Left renal cortex interstitium (tissue), 4 donors: ENCODE measurements at places on chromosomes 2 and 18. TPM values are rescaled to one million over a fixed set of nuclear protein-coding genes. Genes with fewer than 3 reads are reported as not detected.
A peak's percentile ranks its signal among the peaks of the same experiment; 100 is the strongest.

DNA sequence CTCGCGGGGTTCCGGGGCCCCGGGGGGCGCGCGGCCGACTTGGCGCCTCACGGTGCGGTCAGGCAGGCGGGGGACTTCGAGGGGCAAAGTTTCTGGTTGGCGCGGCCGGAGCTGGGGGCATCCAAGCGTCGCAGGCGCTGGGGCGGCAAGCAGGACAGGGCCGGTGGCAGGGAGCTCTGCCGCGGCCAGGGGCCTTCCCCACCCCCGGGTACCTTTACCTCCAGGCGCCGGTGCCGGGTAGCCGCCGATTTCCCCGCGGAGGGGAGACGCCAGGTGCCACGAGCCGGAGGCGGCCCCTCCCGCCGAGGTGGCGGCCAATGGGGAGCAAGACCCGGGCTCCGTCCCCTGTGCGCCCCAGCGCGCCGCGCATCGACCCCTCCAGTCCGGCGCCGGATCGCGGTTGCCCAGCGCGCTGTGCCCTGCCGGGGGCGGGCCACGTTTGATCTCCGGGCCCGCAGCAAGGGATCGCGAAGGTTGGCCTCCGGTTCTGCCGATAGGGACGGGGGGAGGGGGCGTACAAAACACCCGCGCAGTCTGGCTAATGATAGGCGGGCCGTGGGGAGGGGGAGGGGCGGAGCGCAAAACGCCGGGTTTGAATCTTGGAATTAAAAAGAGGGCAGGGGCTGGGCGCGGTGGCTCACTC, at the start of gene ST8SIA5:
TSS of gene ST8SIA5 (minus strand) at position 495 of the 643 bp plus-strand sequence. CDS start 545 bp downstream, outside the sequence.
- DNase-seq, result no peak

GRCh38 chr2:17146358-17146757, 371.9 kb downstream of the RAD51AP2 start:
- DNase-seq, result no peak

- DNase-seq, result no peak
Observed at GRCh38 chr2:28909655-28910353, 15.3 kb downstream of the WDR43 start.

DNA sequence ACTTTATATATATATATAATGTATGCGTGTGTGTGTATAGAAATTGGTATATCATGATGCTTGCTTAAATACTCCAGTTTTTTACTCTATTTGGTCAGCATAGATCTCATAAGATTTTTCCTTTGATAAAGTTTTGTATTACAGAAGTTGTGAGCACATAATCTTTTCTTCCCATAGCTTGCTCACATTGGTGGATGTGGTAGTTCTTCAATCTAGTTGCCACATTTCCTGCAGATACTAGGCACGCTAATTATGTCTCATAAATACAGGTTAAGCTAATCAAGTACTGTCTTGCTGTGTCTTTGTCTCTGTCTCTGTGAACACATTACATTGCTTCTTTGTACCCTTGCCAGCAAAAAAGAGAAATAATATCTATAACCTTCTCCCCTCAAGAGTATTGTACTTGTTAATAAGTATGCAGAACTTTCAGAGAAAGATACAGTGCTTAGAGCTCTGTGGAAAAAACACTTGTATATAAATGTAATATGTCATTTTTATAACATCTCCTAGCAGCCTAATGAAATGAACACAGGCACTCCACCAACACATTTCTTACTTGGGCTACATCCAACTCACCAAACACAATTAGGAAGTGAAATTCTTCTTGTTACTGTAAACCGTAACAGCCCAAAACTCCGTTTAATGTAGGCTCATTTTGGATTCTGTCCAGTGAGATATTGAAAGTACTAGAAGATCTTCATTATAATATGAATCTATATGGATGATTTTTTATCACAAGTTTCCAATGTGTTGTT, 306.7 kb upstream of the SLC8A1 start:
- DNase-seq, result no peak

GRCh38 chr2:23944976-23945375, 4.7 kb downstream of the UBXN2A start:
- DNase-seq, result no peak

DNA sequence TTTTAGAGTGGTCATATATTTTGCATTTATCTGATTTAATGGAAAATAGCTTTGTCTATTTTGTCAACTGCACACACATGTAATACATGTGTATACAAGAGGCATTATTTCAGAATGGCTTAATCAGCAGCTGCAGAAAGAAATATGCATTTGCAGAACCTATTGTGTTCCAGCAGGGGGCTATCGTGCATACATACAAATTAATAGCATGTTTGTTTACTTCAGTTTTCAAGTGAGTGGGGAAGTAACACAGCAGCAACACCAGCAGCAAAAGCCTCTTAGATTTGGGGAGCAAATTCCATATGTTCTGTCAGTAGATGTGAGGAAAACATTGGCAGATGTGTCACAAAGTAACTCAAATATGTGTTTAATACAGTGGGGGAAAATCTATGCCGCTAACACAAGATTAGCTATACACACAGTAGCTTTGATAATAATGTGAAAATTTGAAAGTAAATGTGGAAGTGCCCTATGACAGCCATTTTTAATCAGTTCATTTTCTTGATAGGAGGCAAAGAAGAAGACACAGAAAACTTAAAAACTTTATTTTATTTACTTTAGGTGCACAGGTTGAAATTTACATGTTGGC, 218.1 kb downstream of the WDR7 start:
- DNase-seq, result no peak

DNA sequence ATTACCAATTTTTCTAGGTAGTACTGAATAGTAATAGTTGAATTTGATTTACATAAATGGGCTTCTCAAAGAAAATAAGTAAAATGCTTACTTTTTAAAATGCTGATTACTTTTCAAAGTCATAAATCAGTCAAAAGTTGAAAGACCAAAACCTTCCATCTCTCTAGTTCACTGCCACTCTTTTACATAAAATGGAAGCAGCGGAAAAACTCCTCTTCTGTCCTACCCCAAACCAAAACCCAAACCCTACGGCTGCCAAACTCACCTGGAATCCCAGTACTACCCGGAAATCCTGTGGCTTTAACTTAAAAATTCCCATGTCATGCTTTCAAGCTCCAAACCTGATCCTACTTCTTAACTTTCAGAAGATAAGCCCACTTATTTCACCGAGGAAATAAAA, 81.2 kb upstream of the MAPRE2 start:
- DNase-seq, result no peak

DNA sequence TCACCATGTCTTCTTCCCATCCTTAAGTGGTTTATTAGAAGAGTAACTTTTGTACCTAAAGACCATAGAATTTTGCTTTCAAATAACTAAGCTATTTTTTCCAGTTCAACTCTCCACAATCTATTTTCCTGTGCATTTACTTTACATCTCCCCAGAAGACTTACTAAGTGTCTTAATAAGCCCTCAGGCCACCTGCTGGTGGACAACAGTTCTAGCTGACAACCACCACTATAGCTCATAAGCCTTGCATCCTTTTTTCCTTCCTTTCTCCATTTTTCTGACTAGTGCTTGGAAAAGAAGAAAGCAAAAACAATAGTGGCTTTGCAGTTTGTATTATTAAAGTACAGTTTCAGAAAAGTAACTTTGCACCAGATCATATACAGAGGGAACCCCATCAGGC, 149.5 kb upstream of the TMEM200C start:
- no peak for DNase-seq

GRCh38 chr18:31451625-31452024, 4.1 kb downstream of the DSG3 start:
- DNase-seq, result no peak

GRCh38 chr2:33433279-33434235, 42.9 kb upstream of the RASGRP3 start:
- no peak for DNase-seq

DNA sequence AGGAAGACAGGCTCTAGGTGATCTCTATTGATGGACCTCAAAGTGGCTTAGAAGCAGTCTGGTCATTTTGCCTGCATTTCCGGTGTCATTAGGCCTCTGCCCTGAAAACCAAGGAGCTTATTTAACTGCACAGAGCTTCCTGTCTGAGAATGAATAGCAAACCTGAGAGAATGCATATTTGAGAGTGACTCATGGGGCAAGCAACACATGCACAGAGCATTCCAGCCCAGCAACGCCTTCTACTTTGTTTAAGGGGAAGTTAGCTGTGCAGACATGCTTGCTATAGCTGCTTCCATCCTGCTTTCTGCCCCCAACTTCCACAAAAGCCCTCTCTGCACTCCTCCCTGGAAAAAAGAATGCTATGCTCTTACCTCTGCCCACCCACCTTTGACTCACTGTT, 232.8 kb downstream of the GRB14 start:
- DNase-seq, result peak; percentile 2

DNA sequence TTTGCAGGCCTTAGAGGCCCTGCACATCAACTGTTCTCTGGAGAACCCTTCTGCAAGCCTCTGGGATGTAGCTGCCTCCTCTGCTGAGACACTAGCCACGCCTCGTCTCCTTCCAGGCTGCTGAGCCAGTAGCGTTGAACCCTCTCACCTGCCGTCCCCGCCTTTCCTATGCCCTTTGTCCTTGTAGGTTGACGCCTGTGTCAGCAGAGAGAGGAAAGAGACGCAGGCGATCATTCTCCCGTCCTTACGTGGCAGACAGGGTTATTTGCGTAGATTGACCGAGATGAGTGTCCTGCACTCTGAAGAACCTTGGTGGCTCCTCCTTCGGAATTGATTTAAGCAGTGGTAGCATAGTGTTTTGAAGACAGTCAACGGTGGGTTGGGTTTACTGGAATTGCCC, 27.8 kb downstream of the ID2 start:
- no peak for DNase-seq

DNA sequence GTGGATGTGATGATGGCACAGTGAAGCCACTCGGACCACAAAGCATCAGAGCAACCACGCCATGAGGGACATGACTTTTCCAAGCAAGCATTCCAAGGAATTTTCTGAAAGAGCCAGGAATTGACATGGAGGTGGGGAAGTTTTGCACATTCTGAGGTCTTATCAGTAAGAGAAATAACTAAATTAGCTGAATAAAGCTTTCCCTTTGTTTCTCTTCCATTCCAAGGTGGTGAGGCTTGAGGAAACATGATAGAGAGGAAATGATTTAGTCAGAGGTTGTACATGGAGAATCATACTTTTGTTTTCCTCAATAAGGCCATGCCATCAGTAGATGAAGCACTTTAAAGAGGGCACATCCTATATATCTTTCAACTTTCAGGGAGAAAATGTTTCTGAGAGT, 115.7 kb upstream of the MMADHC start:
- DNase-seq, result no peak

DNA sequence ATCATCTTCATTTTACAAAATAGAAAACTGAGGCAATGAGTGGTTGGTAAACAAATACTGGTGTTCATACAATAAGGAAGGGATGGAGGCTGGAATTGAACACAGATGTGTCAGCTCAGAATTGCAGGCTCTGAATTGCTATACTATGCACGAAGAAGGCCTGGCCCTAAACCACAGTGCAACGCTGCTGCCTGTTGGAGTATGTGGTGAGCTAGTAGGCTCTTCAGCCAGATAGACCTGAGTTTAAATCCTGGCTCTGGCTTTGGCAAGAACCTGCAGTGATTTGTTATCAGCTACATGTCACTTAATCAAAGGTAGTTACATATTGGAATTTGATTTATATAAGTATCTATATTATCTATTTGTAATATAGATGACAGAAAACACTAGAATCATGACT, 1602.4 kb upstream of the CELF4 start:
- DNase-seq, result no peak

- no peak for DNase-seq
Observed at GRCh38 chr2:205660521-205661124, 21.7 kb upstream of the NRP2 start.

DNA sequence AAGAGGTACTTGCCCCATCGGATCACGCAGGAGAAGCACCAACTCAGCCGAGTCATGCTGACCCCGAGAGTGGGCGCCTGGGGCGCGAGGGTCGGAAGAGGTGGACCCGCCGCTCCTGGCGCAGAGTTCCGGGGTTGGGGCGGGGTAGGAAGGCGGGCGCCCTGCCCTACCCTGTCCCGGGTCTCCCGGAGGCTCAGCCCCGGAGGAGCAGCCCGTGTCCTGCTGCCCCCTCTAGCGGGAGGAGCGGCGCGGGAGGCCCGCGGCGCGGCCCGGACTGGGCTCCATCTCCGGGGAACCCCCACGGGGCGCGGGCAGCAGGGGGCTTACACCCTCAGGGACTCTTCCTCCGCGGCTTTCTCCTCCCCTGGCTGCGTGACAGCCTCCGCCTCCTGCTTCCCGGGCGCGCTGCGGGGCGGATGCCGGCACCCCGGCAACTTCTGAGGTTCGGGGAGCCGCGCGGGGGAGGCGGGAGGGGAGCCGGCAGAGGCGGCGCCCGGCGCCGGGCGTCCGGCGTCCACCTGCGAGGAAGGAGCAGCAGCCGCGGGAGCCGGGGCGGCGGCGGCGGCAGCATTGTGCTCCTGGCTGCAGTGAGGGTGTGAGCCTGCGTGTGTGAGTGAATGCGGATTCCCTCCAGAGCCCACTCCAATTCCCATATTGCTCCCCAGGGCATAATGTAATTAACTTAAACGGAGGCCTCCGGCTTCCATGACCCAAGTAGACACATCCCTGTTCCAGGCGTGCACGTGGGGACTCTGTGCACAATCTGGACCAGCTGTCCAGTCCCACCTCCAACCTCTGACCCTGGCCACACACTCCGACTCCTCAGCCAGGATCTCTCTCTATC, 7.6 kb upstream of the TNS1 start:
- DNase-seq, result no peak

Gene CCDC178
- polyA plus RNA-seq, result 1.9 TPM

Gene MOCOS
- 0.85 TPM for polyA plus RNA-seq

Gene KCNK3
- 1.1 TPM for polyA plus RNA-seq

Gene NYAP2
- polyA plus RNA-seq, result 0.08 TPM

Gene TAF4B
- 4.5 TPM for polyA plus RNA-seq

Gene DSG4
- not detected for polyA plus RNA-seq

Gene SIX3
- not detected for polyA plus RNA-seq

Gene GULP1
- 63.9 TPM for polyA plus RNA-seq

Gene TGFBRAP1
- 17.3 TPM for polyA plus RNA-seq

Gene MARS2
- 8.0 TPM for polyA plus RNA-seq

Gene RIOK3
- 63.3 TPM for polyA plus RNA-seq

Gene ELP2
- 147 TPM for polyA plus RNA-seq

Gene KCNIP3
- 14.5 TPM for polyA plus RNA-seq

Gene MYO3B
- polyA plus RNA-seq, result 9.0 TPM
